Activated CD4-positive, alpha-beta T cell treated with anti-CD3 and anti-CD28 coated beads for 48 hours (primary cell): ENCODE measurements at places on chromosomes 7 and 10.

- DNase-seq = no peak
These were observed 118.1 kb downstream of the MYOF start for GRCh38 chr10:93363891-93364648.

GRCh38 chr7:137165241-137165640 is 178.3 kb downstream of the PTN start:
- DNase-seq = no peak

DNA sequence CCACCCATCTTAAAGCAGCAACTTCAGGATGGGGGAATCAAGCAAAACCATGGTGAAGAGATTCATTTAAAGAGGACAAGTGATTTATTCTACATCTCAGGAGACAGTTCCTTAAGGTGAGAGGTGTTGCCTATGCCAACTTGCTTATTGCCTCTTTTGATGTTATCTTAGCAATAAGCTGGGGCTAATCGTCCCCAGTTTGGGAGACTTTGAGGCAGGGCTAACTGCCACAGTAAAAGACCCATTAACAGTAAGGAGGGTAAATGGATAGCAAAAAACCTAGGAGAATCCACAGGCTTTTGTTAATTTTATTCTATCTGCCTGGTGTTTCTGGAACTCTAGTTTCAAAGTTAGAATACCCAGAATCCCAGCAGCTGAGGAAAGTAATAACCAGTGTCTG is 22.1 kb upstream of the HERPUD2 start:
- no peak for DNase-seq

DNA sequence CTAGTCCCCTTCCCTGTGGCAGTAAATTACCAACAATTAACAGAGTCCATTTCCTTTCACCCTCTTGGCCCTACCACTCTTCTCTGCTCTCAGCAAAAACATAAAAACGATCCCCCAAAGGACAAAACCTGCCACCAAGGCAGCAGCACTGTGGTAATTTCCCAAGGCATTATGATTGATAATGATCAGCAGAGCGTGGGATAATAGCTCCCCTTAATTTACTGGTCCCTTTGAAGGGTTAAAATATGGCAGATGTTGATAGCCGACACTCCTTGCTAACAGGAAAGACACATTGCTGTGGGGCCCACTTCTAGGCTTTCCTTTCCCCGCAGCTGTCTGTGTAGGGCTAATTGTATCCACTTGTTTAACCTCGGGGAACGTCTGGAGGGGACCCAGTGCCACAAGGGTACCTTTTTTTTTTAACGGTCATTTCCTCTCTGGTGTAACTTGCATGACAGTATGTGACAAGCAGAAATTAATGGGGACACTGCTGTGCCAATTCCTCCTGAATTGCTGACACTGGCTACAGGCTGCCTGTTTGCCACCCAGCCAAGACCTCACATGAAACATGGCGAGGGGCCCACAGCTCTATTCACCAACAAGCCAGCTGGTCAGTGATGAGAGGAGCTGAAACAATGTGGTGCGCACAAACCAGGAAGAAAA is 81.3 kb downstream of the CDK6 start:
- DNase-seq = no peak

GRCh38 chr7:139124084-139124914 is 14.8 kb upstream of the ZC3HAV1 start:
- DNase-seq = peak; percentile 53

GRCh38 chr7:105963038-105963667 is at the start of gene CDHR3:
TSS of gene CDHR3 (plus strand) at chr7:105963264. CDS start at chr7:105963319, 55 bp downstream.
- DNase-seq = no peak

GRCh38 chr10:15844517-15844916 is 15.8 kb downstream of the MINDY3 start:
- DNase-seq = no peak

GRCh38 chr10:132458586-132459300 is 61.7 kb downstream of the PWWP2B start:
- DNase-seq = peak; percentile 72

- DNase-seq = no peak
These were observed 312.4 kb upstream of the AUTS2 start for GRCh38 chr7:69285854-69286253.

DNA sequence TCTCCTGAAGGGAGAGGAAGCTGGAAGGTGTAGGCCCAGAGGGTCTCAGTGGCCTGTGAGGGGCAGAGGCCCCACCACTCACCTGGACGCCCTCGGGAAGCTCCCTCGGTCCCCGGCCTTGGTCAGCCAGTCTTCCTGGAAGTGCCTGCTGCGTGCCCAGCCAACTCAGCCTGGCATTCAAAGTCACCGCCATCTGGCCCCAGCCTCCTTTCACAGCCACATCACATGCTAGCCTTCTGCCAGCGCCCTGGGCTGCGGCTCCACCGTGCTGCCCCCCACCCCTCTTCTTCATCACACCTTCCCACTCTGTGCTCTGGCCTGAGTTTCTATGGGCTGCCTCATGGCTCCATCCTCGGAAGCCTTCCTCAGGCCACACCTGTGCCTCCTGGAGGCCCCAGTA is 98.0 kb downstream of the ZMIZ1 start:
- no peak for DNase-seq

- no peak for DNase-seq
These were observed 23.0 kb upstream of the FAM133B start for GRCh38 chr7:92613214-92613613.

GRCh38 chr7:83836028-83836427 is 187.1 kb upstream of the SEMA3E start:
- no peak for DNase-seq

GRCh38 chr7:50206453-50207250 is 97.9 kb upstream of the IKZF1 start:
- peak; percentile 79 for DNase-seq

DNA sequence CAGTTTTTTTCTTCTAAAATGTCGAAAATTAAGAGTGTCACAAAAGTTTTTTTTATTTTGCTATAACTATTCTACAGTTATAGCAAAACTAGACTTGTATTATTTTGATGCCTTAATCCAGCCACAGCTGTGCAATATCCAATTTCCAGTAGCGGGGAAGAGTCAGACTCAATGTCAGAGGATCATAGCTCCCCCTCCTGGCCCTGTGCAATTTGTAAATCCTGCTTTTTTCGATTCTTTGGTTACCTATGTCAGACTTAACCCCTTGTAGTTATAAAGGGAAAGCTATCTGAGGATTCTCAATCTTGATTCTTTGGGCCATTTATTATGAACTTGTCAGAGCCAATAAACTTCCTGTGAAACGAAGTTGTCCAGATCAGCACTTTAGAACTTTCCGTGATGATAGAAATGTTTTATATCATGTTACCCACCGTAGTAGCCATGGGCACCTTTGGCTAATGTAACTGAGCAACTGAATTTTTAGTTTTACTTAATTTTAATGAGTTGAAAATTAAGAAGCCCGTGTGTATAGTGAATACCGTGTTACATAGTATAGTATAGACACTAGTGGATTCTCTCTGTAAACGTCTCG is 87.7 kb upstream of the PRKCQ start:
- peak; percentile 65 for DNase-seq

- no peak for DNase-seq
These were observed 17.2 kb downstream of the BAMBI start for GRCh38 chr10:28694530-28694929.

GRCh38 chr10:99569961-99570360 is 37.2 kb downstream of the NKX2-3 start:
- DNase-seq = no peak

DNA sequence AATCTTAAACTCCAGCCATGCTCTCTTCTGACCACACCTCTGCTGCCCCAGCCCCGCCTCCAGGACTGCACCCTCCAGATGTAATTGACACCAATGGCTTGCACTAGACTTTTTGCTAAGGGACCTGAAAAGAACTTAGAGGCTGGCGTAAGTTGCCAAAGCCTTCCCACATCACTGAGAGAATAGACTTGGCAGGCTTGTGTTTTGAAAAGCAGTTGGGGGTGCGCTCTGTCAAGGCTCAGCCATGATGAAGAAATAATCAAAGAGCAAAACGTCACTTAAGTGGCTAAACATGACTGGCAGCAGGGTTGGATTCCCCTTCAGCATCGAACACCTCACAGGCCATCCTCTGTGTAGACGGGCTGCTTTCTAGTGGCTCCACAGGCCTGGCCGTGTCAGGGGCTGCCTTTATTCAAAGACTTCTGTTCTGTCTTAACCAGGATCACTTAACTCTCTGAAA is 195.2 kb upstream of the C7orf33 start:
- no peak for DNase-seq
